Mesangial cell (primary cell): ENCODE measurements at places on chromosomes 16 and 17. TPM values are rescaled to one million over a fixed set of nuclear protein-coding genes. Genes with fewer than 3 reads are reported as not detected.

The HNF1B gene
- total RNA-seq, result 18.3 and 71.7 TPM in 2 replicates

The KRT33A gene
- not detected in 2 replicates for total RNA-seq

The GNG13 gene
- total RNA-seq, result not detected in 2 replicates

The CSH1 gene
- total RNA-seq, result not detected in 2 replicates

The FBXW10B gene
- total RNA-seq, result not detected in 2 replicates

The KRT39 gene
- total RNA-seq, result not detected in 2 replicates

The STX1B gene
- 0.63 and 0.65 TPM in 2 replicates for total RNA-seq

The CSH2 gene
- not detected in 2 replicates for total RNA-seq

The HLF gene
- 1.3 TPM in 1 of 2 replicates, not detected in the other for total RNA-seq

The NPIPA3 gene
- 0.13 TPM in 1 of 2 replicates, not detected in the other for total RNA-seq

The KRT38 gene
- total RNA-seq, result not detected in 2 replicates

The OR3A2 gene
- total RNA-seq, result not detected in 2 replicates

The ARRB2 gene
- total RNA-seq, result 9.0 and 10.3 TPM in 2 replicates

The CLTC gene
- total RNA-seq, result 208 and 220 TPM in 2 replicates

The SEPTIN12 gene
- not detected in 2 replicates for total RNA-seq

The CNGB1 gene
- 0.38 TPM in 1 of 2 replicates, not detected in the other for total RNA-seq

The RBL2 gene
- total RNA-seq, result 17.4 and 19.0 TPM in 2 replicates

The SPATA32 gene
- total RNA-seq, result not detected in 2 replicates

The PYDC1 gene
- total RNA-seq, result not detected in 2 replicates

The SALL1 gene
- total RNA-seq, result 12.5 and 17.1 TPM in 2 replicates

The MAP1LC3B gene
- total RNA-seq, result 36.3 and 50.3 TPM in 2 replicates

The ZDHHC1 gene
- 3.6 and 9.6 TPM in 2 replicates for total RNA-seq

The OSGIN1 gene
- 1.6 and 3.5 TPM in 2 replicates for total RNA-seq

The SLC47A1 gene
- total RNA-seq, result 0.33 and 3.7 TPM in 2 replicates

The ESRP2 gene
- 6.2 and 9.0 TPM in 2 replicates for total RNA-seq

The CDH15 gene
- total RNA-seq, result 0.13 TPM in 1 of 2 replicates, not detected in the other

The B3GNT9 gene
- 5.7 and 13.3 TPM in 2 replicates for total RNA-seq

The TBC1D28 gene
- total RNA-seq, result not detected in 2 replicates

The SLC38A10 gene
- 84.4 and 109 TPM in 2 replicates for total RNA-seq

The SEC14L5 gene
- total RNA-seq, result under 0.01 and 0.13 TPM in 2 replicates

The BCKDK gene
- total RNA-seq, result 88.5 and 103 TPM in 2 replicates

The WNT3 gene
- total RNA-seq, result 1.1 TPM in 2 replicates

The EMC8 gene
- total RNA-seq, result 72.8 and 74.9 TPM in 2 replicates

The PDE6G gene
- total RNA-seq, result 0.65 and 6.6 TPM in 2 replicates

The PRAC1 gene
- total RNA-seq, result not detected in 2 replicates

The FADS6 gene
- not detected in 2 replicates for total RNA-seq

The CES3 gene
- total RNA-seq, result under 0.01 and 0.38 TPM in 2 replicates

The TMC8 gene
- total RNA-seq, result under 0.01 TPM in 1 of 2 replicates, not detected in the other

The ABCC12 gene
- total RNA-seq, result not detected in 2 replicates

The LHX1 gene
- 31.1 and 36.5 TPM in 2 replicates for total RNA-seq

The TSPAN10 gene
- 1.1 and 1.9 TPM in 2 replicates for total RNA-seq

The MYH13 gene
- not detected in 2 replicates for total RNA-seq

The MYH2 gene
- total RNA-seq, result under 0.01 TPM in 1 of 2 replicates, not detected in the other

The CACNA1H gene
- total RNA-seq, result 3.7 and 36.5 TPM in 2 replicates

The SPNS3 gene
- total RNA-seq, result 0.65 and 2.7 TPM in 2 replicates

The RAB37 gene
- under 0.01 TPM in 1 of 2 replicates, not detected in the other for total RNA-seq

The CCDC200 gene
- total RNA-seq, result not detected in 2 replicates

The KCNH6 gene
- total RNA-seq, result not detected in 2 replicates

The PGP gene
- total RNA-seq, result 13.7 and 41.7 TPM in 2 replicates
